ENCODE measurements at places on chromosomes 11 and 22.

- DNase-seq = no peak
Observed at GRCh38 chr11:47863898-47864430, 15.8 kb upstream of the NUP160 start.

GRCh38 chr22:20154602-20155187 is 3.8 kb upstream of the CCDC188 start:
- no peak for DNase-seq

- no peak for DNase-seq
Observed at GRCh38 chr11:36222831-36223635, 66.2 kb downstream of the COMMD9 start.

GRCh38 chr11:7657306-7658025 is 15.8 kb downstream of the CYB5R2 start:
- DNase-seq = no peak

GRCh38 chr11:118488480-118489109 is 38.7 kb upstream of the TTC36 start:
- DNase-seq = peak; percentile 85

- peak; percentile 53 for DNase-seq
Observed at GRCh38 chr22:22103078-22103875, 120.7 kb upstream of the TOP3B start.

GRCh38 chr22:46067159-46068111 is 82.9 kb upstream of the PPARA start:
- no peak for DNase-seq

DNA sequence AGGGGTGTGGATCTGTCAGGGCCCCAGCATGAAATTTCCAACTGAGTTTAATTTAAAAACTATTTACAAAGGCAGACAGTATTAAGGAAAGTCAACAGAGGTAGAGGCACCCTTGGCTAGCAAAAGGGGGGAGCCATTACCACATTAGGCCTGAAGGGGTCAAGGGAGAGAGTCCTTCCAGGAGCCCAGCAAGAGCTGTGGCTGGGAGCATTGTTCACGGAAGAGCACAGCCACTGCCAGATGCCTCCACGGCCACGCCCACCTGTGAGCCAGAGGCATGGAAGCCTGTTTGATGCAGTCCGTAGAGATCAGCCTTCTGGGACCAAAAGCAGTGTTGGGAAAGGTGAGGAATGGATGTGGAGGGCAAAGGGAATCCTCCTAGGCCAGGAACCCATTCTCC is 102.6 kb downstream of the GALNT18 start:
- no peak for DNase-seq

DNA sequence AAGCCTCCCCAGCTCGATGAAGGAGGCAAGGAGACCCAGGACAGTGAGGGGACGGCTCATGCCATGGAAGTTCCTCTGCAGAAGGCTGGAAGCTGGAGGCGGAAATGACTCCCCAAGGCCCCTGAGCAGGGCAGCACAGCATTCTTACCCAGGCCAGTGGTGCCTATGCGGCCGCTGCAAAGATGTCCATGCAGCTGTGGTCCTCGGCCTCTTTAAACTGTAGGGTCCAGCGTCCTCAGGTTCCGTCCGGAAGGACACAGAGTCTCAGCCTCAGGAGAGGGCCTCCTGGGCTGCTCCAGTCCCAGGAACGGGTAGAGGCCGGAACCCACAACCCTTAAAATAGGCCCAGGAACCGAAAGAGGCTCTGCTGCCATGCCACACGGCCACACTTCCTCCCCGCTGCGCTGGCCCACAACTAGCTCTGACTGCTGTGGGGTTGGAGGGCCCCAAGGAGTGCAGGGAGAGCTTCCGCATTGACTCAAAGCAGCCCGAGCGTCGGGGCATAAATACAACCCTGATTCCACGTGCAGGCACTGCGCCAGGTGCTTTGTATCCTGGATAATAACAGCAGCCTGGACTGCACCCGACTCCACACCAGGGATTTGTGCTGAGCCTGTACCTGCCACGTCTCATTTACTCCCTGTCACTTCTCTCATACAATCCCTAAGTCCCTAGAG is 5.5 kb downstream of the KIAA0930 start:
- DNase-seq = no peak

- DNase-seq = no peak
Observed at GRCh38 chr11:102850973-102851745, 7.8 kb upstream of the MMP3 start.

DNA sequence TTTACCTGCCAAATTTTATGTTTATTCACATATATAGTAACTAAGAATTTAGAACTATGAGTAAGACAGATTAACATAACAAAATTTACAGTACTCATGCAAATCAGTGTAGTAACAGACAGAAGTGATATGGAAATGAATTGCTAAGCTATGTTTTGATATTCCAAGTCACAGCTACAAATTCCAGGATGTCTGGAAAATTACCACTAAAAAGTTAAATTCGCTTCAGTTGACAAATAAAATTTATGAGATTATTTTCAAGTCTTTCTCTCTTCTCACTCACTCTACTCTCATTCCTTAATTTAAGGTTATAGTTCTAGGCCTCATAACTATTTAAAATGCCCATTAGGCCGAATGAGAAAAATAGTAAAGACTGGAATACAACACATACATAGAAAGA is 18.1 kb downstream of the XKR3 start:
- no peak for DNase-seq

DNA sequence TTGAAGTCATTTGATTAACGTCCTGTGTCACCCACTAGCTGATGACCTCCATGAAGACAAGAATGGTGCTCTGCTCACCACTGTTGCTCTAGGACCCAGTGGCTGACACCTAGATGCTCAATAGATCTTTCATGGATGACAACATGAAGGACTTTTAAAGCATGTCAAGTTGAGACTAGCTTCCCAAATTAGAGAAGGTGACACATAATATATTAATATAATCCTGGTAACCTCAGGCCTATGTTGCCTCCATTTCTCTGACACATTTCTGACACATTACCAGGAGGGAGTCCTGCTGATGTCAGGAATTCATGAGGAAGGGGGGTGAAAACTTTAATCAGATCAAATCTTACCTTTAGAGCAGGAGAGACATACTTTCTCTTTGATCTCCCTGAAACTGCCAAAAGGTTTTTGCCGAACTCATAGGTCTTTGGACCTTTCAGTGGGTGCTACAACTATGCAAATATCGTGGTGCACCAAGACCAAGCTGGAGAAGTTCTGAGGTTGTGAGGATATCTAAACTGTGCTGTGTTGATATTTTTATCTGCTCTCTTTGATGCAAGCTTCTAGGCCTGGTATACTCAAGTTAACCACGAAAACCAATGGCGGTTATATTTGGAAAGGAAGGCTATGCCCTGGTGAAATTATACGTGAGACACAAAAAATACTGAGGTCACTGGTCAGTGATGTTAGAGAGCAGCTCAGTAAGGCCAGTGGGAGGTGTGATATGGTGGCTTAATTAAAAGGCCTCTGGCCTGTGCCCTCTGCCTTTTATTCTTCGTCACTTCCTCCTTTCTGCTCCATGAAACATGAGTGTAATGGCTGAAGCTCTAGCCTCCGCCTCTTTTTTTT is 13.2 kb upstream of the AMPD3 start:
- DNase-seq = no peak

GRCh38 chr11:117796872-117797529 is at the start of gene DSCAML1:
Gene DSCAML1, minus strand, starts transcription at chr11:117797216. Its CDS starts 137 bp downstream, at chr11:117797079.
- peak; percentile 56 for DNase-seq

GRCh38 chr22:32661737-32662586 is 139.5 kb upstream of the TIMP3 start:
- no peak for DNase-seq

DNA sequence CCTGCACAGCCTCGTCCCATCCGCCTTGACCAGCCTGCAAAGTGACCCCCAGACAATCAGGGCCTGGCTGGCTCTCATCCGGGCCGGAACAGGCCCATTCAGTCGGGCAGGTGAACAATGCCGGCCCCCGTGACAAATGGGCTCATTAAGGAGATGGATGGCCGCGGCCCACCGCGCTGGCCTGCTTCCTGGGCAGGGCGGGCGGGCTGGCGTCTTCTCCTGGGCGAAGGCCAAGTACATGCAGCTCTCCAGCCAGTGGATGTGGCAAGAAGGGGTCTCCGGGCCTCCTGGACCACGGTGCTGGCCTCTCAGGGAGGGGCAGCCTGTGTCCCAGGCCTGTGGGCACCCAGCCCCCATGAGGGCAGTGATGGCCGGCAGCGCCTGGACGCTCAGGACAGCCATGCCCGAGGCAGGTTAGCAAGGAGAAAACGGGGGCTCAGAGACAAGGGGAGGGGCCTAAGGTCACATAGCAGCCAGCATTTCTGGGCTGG is 1022.8 kb downstream of the BRD1 start:
- no peak for DNase-seq

- DNase-seq = no peak
Observed at GRCh38 chr11:70537576-70538571, 139.5 kb downstream of the CTTN start.

DNA sequence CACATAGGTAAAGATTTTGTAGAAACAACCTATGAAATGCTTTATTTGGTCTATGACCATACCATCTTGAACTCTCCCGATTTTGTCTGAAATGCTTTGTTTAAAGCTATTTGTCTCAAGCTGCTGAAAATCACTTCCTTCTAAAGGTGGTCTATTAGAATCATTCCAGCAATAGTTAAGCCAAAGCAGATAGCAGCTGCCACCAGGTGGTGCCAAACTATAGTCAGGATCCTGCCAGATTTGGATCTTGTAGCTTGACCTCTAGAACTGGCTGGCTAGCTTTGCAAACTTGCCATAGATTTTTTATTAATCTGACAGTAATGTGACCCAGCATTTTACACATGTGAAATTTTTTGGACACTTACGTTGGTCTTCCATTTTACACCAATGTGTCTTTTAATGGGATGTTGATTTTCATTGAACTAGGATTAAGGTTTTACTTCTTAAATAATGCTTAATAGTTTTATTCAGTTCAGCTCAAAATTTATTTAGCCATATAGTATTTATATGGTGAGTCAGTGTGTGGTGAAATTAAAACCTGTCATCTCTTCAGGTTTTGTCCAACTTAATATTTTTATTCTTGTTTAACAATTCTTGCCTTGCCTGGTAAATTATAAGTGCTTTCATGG is 19.7 kb downstream of the CTR9 start:
- peak; percentile 40 for DNase-seq

GRCh38 chr22:42934338-42934737 is 77.3 kb upstream of the ARFGAP3 start:
- DNase-seq = no peak

DNA sequence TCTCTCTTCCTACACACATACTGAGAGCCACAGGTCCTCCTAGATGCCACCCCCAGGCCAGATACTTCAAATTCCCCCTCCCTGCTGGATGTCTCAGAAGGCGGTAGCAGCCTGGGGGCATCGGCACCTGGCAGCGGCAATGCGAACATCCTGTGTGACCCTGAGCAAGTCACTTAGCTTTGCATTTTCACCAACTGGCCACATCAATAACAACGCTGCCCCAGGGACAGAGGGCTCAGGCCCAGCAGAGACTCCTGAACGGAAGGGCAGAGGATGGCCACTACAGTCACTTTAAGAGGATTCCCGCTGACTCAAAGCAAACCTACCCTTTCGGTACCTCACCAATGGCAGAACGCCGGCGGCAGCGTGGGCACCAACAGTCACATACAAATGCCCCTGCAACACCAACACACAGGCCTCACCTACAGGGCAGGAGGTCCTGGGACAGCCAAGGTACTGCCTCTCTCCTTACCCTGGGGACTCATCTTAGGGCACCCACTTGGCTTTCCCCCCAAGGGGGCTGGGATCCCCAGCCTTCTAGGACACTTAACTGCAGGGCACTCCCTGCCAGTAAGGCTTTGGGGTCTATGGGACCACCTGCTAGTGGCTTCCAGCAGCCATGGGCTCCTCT is 1.6 kb downstream of the LMO1 start:
- no peak for DNase-seq

- DNase-seq = peak; percentile 73
Observed at GRCh38 chr11:72238040-72238450, 5.9 kb downstream of the PHOX2A start.

GRCh38 chr22:23117891-23118646 is 23.7 kb downstream of the RSPH14 start:
- no peak for DNase-seq

DNA sequence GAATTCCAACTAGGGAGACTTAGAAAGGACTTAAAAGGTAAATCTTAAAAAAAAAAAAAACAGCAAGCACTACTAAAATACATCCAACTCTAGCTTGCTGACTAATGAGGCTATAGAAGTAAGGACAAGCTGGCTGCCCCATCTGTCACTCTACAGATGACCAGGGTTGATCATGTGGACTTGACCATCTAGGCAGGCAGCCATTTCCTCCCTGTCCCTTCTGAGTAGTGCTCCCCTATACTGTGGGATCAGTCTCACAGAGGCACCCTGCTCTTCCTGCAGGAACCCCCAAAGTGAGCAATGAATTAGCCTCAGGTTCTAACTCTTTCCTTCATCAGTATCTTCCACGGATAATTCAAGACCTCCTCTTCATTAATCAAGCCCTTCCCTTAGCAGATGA is 12.3 kb downstream of the SLC1A2 start:
- no peak for DNase-seq

- no peak for DNase-seq
Observed at GRCh38 chr11:75878933-75879332, 63.9 kb downstream of the UVRAG start.

GRCh38 chr22:36166518-36167220 is 6.1 kb upstream of the APOL3 start:
- no peak for DNase-seq

GRCh38 chr11:75770102-75770501 is 1.5 kb downstream of the DGAT2 start:
- no peak for DNase-seq
